ENCODE measurements at places on chromosomes 1 and 21.

- DNase-seq = no peak
Measured at GRCh38 chr1:205739348-205740160, 10.4 kb downstream of the NUCKS1 start.

- no peak for DNase-seq
Measured at GRCh38 chr1:6505367-6506209, 14.1 kb upstream of the PLEKHG5 start.

- no peak for DNase-seq
Measured at GRCh38 chr1:3002349-3003038, 18.8 kb upstream of the ACTRT2 start.

DNA sequence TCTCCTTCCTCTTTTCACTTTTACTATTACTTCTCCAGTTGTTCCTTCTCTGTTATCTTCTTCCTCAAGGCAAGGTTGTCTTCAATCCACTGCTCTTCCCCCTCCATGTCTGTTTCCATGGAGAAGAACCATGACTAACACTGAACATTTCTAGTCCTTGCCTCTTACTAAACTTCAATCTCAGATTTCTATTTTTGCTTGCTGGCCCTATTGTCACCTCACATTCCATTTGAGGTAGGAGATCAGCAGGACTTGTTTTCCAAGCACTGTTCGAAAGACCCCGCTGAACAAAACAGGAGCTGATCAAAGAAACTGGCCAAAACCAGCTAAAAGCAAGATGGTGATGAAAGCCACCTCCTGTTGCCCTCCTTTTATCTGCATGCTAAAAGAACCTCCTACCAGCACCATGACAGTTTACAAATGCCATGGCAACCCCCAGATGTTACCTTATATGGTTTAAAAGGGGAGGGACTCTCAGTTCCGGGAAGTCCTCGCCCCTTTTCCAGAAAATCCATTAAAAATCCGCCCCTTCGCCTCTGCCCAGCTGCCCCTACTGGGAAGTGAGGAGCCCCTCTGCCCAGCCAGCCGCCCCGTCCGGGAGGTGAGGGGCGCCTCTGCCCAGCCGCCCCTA, 22.6 kb downstream of the GON4L start:
- no peak for DNase-seq

DNA sequence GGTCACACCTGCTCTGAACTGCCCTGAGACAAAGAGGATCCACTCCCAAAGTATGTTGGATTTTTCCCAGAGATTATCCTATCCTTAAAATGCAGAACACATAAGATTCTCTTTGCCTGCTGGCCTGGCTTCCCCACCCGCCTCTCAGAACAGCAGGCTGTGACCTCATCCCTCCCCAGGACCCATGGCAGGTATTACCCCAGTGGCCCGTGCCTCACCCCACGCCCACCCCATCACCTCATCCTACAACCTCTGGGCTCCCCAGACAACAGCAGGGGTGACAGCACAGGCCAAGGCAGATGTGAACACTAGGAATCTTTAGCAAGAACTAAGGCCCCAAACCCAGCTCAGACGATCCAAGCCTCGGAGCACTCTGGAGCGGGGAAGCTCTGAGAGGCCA, 35.1 kb upstream of the S100A7 start:
- DNase-seq = no peak

DNA sequence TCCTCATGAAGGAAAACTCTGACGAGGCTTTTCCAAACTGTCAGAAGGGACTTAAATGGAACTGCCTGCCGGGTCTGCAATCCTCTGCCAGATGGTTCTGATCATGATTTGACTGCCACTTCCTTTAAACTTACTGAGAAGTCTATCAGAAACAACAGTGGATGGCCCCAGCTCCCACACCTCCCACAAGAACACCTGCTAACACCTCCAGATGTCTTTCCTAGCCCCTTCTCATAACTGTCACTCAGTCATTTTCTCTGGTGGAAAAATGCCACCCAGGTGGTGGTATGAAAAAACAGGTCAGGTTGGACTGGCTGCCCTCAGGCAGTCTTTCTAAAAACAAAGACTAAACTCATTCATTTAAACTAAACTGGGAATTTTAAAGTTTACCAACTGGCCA, 66.7 kb upstream of the ABCD3 start:
- DNase-seq = no peak

DNA sequence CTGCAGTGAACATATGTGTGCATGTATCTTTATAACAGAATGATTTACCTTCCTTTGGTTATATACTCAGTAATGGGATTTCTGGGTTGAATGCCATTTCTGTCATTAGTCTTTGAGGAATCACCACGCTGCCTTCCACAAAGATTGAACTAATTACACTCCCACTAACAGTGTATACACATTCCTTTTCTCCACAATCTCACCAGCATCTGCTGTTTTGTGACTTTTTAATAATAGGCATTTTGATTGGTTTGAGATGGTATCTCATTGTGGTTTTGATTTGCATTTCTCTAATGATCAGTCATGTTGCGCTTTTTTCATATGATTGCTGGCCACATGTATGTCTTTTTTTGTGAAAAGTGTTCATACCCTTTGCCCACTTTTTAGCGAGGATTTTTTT, 680.5 kb downstream of the PTPRC start:
- no peak for DNase-seq

DNA sequence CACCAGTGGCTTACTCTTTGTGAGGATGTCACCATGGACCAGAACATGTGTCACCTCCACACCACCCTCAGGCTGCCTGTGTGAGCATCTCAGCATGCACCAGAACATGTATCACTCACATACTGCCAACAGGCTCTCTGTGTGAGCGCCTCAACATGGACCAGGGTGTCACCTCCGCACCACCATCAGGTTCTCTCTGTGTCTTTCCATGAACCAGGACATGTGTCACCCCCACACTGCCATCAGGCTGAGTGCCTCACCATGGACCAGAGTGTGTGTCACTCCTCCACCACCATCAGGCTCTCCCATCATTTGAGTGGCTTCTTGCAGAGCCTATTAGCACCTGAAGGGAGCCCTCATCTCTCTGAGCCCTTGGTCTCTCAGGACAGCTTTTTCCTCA, 125.2 kb downstream of the ZNF648 start:
- no peak for DNase-seq

- no peak for DNase-seq
Measured at GRCh38 chr1:213531369-213532310, 456.1 kb upstream of the PROX1 start.

GRCh38 chr1:2789986-2790581, 11.4 kb downstream of the TTC34 start:
- no peak for DNase-seq

DNA sequence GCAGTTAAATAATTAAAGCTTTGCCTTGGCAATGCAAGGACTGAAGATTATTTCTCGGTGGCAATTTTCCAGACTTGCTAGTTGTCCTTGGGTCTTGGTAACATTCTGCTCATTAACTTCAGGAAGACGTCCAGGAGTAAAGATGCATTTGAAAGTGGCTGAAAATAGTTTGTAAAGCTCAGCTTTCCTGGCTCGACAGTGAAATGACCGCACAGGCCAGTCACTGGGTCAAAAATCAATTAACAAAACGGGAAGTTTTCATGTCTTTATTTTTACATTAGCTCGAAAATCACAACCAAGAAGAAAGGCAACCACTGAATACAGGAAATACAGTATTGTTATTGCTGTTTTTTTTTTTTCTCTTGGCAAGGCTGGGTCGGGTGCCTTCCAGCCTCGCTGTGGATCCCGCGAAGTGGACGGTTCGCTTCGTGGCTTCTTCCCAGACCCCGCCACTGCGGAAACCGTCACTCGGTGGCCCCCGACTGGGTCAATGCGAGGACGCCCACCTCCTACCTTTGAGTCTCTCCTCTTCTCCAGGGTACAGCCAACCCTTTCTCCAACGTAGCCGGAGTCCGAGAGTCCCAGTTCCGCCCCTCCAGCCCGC, 479 bp upstream of the SNX7 start:
- no peak for DNase-seq

All from stimulated activated CD8-positive, alpha-beta memory T cell treated with anti-CD3 and anti-CD28 coated beads, Interleukin-7, amount 100 ng/mL, for 1 hour (primary cell).